ENCODE measurements at places on chromosomes 2 and 18.

GRCh38 chr2:76444732-76445131 lies 734.0 kb upstream of the GCFC2 start:
- no peak for DNase-seq

GRCh38 chr2:126154256-126154785 lies 501.6 kb upstream of the GYPC start:
- DNase-seq, result no peak

GRCh38 chr18:45014047-45014501 lies 333.4 kb downstream of the SETBP1 start:
- DNase-seq, result no peak

GRCh38 chr2:19797871-19798270 lies 103.9 kb downstream of the TTC32 start:
- DNase-seq, result no peak

DNA sequence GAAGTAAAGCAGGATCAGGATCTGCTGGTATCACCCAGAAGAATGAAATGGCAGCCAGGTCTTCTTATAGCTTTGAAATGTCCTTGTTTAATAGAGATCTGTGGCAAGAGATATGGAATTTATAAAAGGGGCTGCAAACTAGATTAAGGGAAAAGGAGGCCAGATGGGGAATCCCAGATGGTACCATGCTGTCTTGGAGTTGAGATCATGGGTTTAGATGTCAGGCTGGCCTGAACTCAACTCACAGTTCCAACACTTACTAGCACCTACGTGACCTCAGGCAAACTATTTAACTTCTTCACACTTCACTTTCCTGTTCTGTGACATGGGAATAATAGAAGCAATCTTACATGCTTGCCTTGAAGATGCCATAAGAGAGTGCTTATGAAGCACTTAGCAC lies 188.2 kb downstream of the ALK start:
- no peak for DNase-seq
